ENCODE measurements at places on chromosomes 12 and 14.

DNA sequence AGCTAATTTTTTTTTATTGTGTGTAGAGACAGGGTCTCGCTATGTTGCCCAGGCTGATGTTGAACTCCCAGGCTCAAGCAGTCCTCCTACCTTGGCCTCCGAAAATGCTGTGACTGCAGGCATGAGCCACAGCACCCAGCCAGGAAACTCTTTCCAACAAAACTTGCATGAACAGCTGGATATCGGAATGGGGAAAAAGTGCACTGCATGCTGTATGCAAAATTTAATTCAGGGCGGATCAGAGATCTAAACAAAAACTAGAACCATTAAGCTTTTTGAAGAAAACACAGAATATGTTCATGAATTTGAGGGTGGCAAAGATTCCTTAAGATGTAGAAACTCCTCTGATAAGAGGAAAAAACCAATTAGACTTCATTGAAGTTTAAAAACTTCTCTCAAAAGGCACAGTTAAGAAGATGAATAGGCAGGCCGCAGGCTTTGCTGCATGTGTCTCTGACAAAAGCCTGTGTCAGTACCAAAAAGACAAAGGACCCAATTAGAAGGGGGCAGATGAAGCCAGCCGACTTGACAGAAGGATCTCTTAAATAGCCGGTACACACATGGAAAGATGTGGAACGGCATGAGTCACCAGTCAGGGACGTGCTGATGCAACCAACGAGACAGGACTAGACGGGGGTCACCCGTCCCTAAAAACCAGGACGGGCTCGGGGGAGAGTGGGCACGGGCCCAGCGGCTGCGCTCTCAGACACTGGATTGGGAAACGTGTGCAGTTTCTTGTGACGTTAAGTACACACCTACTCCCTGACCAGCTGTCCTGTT lies 34.8 kb upstream of the MMP17 start:
- no peak for DNase-seq

- no peak for DNase-seq
Measured at GRCh38 chr14:92998946-92999345, 76.0 kb downstream of the CHGA start.

DNA sequence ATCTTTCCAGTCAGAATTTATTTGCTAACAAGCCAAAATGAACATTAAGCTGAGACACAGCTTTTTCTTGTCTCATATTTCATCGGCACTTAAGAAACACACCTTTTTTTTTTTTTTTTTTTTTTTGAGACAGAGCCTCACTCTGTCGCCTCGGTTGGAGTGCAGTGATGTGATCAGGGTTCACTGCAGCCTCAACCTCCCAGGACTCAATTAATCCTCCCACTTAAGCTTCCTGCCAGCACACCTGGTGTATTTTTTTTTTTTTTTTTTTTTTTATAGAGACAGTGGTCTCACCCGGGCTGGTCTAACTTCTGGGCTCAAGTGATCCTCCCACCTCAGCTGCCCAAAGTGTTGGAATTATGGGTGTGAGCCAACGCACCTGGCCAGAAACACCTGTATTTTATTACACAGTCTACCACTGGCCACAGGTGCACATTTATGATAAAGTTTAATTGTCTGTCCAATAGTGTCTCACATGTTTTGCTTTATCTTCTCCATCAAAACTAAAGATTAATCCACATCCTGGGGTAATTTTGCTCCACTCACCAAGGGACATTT lies 62.7 kb downstream of the C2CD5 start:
- no peak for DNase-seq

DNA sequence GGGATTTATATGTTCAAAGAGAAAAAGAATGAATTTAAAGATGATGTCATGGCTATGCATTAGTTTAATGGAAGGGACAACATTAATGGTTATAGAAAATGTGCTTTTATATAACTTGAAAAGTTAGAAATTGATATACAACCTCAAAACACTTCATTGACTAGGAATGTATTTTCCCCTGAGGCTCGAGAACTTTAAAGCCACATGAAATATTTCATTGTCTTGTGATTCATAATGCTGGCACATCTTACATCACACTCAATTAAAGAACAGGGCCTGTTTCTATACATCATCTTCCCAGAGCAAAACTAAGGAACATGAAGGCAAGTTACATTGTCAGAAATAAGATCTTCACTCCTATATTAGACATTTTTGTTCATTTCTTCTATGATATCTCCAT lies 35.2 kb upstream of the PAWR start:
- no peak for DNase-seq

DNA sequence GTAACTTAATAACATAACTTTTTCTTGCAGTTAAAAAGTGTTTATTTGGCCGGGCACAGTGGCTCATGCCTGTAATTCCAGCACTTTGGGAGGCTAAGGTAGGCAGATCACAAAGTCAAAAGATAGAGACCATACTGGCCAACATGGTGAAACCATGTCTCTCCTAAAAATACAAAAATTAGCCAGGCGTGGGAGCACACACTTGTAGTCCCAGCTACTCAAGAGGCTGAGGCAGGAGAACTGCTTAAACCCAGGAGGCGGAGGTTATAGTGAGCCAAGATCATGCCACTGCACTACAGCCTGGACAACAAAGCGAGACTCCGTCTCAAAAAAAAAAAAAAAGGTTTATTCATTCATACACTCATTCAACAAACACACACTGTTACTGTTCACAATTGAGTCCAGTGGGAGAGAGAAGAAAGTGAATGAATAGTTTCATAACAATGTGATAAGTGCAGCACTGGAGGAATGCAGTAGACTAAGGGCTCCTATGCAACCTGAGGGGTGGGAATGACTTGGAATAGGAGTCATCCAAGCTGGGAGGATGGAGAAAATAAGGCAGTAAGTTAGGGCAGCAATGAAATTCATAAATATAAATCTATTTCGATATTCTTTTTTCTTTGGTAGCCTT lies 19.8 kb downstream of the DAD1 start:
- no peak for DNase-seq

DNA sequence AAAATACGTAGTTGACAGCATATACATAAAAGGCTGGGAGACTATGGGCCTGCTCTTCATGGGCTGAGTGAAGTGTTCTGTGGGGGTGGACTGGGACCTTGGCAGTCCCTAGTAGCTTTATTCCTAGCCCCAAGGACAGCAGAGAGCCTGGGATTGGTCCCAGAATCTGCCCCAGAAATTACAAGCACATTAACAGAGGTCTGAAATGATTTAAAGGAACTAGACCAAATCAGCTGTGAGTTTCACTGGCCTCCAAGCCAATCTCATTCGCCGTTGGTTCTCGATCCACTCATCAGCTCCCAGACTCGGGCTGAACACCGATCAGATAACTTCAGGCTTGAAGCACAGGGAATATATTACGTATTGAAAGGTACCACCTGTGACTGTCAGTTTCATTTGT lies 77.0 kb upstream of the PSMC1 start:
- no peak for DNase-seq

- DNase-seq = no peak
Measured at GRCh38 chr12:1836241-1836803, 16.0 kb downstream of the LRTM2 start.

- DNase-seq = peak; percentile 45
Measured at GRCh38 chr12:19893514-19893913, 454.2 kb downstream of the AEBP2 start.

GRCh38 chr14:94112513-94113063 lies 2.1 kb downstream of the IFI27 start:
- no peak for DNase-seq

- DNase-seq = no peak
Measured at GRCh38 chr12:130577351-130577750, 138.7 kb downstream of the RIMBP2 start.

- no peak for DNase-seq
Measured at GRCh38 chr12:71219224-71219623, 61.4 kb upstream of the TSPAN8 start.

- DNase-seq = no peak
Measured at GRCh38 chr12:60269611-60270269, 673.9 kb downstream of the SLC16A7 start.

DNA sequence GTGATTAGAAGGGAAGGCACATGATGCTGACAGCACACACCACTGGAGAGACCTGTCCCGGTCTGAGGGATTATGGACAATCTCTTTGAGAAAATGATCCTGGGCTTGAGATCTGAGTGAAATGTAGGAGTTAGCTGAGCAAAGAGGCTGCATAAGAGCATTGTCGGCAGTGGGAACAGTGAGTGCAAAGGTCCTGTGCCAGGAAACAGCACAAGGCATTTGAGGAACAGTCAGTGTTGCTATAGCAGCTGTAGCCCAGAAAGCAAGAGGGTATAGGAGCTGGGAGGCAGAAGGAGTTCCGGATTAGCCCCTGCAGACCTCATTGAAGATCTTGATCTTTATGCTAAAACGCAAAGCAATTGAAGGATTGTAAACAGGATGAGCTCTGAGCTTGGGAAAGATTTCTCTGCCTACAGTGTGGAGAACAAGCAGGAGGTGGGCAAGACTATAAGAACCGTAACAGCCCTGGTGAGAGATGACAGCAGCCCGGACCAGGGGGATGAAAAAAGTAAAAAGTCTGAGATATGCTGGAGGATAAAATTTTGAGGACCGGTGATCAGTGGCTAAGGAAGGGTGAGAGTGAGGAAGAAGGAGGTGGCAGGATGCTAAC lies 28.5 kb downstream of the CFL2 start:
- DNase-seq = no peak

DNA sequence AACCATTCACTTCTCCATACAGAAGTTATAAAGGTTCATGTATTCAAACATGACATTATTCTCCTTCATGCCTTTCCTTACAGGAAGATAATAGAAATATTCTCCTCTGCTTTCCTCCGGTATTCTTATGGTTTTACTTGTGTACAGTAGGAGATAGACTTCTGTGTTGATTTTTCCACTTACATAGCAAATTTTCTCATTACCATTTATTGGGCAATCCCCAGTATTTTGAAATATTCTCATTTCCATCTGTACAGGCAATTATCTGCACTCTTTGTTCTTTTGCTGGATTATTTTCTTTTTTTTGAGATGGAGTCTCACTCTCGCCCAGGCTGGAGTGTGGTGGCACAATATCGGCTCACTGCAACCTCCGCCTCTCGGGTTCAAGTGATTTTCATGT lies 11.0 kb downstream of the PXMP2 start:
- DNase-seq = no peak

- DNase-seq = no peak
Measured at GRCh38 chr14:58780185-58780584, 142.4 kb downstream of the DACT1 start.

DNA sequence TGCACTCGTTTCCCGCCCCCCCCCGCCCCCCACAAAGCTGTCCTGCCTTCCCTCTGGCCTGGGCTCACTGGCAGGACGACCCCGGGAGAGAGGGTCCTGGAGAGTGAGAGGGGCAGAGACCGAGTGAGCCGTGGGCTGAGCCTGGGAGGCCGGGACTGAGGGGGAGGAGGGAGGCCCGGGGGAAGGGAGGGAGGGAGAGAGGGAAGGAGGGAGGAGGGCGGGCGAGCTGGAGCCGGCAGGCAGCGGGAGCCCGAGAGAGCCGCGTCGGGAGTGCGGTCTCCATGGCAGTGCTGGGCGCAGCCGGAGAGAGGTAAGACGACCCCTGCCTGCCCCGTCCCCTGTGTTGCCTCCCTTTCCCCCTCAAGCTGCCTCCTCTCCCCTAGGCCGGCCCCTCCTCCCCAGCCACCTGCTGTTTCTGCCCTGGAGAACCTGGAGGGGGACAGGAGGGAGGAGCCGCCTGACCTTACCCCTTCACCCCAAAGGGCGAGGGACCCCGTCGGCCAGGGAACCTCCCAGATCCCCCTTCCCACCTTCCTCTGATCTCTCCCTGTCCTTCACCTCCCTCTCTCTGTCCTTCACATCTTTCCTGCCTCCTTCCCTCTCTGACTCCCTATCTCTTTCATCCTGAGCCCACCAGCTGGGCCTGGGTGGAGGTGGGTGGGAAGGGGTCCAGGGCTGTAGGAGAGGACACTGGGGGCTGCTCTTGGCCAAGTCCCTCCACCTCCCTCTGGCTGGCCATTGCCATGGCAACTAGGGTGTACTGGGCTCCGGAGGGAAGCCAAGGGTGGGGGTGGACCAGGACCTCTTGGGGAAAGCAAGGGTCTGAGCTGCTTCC lies at the start of gene GPR162:
TSS of gene GPR162 (plus strand) at position 231 of the 835 bp plus-strand sequence. CDS start 2,078 bp downstream, outside the sequence.
- peak; percentile 81 for DNase-seq

- DNase-seq = peak; percentile 81
Measured at GRCh38 chr12:8687846-8688601, 9.8 kb upstream of the RIMKLB start.

GRCh38 chr12:128813392-128813791 lies 10.4 kb downstream of the SLC15A4 start:
- no peak for DNase-seq

DNA sequence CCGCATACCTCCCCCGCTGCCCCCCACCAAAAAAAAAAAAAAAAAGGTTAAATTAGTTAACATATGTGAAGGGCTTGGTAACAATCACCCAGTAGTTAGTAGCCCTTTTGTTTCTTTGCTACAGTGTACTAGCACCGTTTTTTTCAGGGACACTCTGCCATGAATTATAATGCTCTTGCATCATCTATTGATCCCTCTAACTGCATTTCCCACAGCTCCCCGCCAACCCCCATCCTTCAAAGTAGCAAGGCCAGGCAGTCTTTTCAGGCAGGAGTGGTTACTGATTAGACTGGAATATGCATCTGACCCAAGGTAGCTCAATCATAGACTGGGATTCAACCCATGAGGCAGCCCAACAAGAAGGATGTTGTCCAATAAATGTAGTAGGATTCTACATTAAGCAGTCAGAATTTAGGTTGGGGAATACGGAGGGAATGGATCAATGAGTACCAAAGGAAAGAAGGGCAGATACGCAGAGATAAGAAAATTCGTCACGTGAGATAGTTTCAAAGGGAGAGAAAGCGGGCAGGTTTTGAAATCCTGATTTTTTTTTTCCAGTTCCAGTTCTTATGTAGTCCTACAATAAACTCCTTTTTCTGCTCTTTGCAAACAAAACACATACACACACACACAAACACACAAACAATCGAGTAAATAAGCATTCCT lies 39.8 kb upstream of the CRACR2A start:
- no peak for DNase-seq

- DNase-seq = no peak
Measured at GRCh38 chr12:116376354-116377193, 99.1 kb upstream of the MED13L start.

DNA sequence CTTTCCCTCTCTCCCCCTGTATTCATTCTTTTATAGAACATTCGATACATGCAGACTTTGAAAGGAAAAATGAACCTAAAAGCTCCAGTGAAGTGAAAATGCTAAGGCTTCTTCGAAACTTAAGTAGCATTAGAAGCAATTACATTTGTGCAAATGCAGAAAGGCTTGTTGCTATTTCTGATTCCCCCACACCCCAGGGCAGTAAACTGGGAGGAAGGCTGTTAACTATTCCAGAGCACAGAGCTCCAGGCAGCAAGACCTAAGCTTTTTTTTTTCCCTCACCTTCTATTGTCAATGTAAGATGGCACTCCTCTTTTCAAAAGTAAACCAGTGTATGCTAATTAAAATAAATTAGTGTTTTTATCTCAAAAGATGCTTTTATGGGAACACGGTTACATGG lies 448.9 kb upstream of the TBX3 start:
- no peak for DNase-seq

DNA sequence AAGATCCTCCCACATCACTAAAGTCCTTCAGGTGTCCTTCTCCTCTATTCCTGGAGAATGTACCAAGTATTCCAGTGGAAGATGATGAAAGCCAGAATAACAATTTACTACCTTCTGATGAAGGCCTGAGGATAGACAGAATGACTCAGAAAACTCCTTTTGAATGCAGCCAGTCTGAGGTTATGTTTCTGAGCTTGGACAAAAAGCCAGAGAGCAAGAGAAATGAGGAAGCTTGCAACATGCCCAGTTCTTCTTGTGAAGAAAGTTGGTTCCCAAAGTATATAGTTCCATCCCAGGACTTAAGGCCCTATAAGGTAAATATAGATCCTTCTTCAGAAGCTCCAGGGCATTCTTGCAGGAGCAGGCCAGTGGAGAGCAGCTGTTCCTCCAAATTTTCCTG lies 54.6 kb upstream of the HELB start:
- DNase-seq = no peak
